ENCODE measurements at places on chromosomes 11 and 22.

- no peak for DNase-seq
Measured at GRCh38 chr11:36488096-36488495, 22.0 kb downstream of the TRAF6 start.

DNA sequence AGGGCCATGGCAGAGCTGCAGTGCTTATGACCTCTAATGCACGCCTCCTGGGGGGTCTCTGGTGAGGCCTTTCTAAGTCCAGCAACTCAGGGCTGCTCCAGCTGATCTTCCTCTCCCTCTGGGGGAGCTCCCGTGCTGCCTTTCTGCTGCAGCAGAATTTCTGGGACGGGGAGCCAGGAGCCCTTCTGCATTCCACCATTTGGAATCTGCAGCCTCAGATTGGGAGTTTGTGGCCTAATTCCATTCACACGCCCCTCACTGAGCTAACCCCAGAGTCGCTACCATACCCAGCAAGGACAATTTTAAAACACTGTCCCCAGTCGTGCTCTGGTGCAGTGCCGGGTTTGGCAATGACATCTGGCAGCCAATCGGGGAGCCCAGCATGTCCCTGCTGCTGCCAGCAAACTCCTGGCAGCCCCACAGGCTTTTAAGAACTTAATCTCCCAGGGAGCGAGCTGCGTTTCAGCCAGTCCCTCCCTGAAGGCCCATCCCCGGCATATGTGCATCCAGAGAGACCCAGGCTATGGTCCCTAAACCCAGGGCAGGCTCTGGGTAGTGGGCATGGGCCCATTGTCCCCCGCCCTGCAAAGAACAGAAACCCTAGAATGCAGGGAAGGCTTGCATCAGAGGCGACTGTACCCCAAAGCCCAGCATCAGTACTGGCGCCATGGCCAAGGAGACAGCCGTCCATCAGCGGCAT is 4.7 kb downstream of the SHANK2 start:
- peak; percentile 32 for DNase-seq

- DNase-seq, result no peak
Measured at GRCh38 chr11:122394313-122394712, 261.2 kb upstream of the UBASH3B start.

DNA sequence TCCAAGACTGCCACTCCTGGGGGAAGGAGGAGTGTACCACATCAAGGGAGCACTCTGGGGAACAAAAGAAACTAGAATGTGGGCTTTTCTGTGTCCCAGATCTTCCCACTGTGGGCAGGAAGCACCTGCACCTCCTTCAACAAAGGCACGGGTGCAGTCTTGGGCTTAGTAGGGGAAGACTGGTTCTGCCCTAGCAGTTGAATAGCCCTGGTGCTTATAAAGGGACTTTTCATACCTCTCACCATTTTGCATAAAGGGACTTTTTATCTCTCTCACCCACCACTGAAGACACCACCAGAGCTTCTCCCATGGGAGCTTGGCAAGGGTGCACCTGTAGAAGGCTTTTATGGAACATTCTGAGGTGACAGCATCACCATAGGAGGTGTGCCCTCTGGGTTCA is 65.8 kb upstream of the MS4A8 start:
- DNase-seq, result no peak

Measured in NCI-H1694 (cell line).